Memory B cell (primary cell): ENCODE measurements at places on chromosomes 3 and 15.

DNA sequence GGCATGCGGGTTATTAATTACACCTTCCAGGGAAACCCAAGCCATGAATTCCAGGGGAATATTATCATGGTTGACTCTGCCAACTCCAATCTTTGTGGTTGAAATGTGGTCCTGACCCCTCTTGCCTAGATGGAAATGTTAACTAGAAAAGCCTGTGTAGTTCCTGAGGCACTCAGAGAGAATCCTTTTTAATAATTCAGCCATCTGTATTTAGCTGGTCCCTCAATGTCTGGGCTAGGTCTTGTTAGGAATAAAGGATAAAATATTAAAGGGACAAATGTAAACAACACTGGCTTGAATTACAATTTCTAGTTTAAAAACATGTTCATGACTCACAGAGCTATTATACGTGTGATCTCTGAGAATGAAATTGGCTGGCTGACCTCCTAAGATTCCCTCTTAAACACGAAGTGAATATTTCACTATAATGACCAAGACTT is 435.2 kb upstream of the SUCLG2 start:
- H3K4me1 ChIP-seq: no peaks in the 10 kb centered on the region
- no peak overlapping the region for H3K4me3 ChIP-seq
- H3K36me3 ChIP-seq: no peaks in the 10 kb centered on the region
- H3K27ac ChIP-seq: no peak overlapping the region

GRCh38 chr15:92887869-92888268 is 12.3 kb upstream of the CHD2 start:
- peaks cover 30% of the 10 kb centered on the region for H3K36me3 ChIP-seq
- peaks cover 31% of the 10 kb centered on the region for H3K4me1 ChIP-seq
- H3K4me3 ChIP-seq: no peak overlapping the region
- no peak for DNase-seq
- H3K27ac ChIP-seq: no peak overlapping the region

GRCh38 chr3:196995646-196996355 is 27.2 kb upstream of the PIGZ start:
- no peak for DNase-seq
- no peak overlapping the region for H3K4me3 ChIP-seq
- no peaks in the 10 kb centered on the region for H3K36me3 ChIP-seq

DNA sequence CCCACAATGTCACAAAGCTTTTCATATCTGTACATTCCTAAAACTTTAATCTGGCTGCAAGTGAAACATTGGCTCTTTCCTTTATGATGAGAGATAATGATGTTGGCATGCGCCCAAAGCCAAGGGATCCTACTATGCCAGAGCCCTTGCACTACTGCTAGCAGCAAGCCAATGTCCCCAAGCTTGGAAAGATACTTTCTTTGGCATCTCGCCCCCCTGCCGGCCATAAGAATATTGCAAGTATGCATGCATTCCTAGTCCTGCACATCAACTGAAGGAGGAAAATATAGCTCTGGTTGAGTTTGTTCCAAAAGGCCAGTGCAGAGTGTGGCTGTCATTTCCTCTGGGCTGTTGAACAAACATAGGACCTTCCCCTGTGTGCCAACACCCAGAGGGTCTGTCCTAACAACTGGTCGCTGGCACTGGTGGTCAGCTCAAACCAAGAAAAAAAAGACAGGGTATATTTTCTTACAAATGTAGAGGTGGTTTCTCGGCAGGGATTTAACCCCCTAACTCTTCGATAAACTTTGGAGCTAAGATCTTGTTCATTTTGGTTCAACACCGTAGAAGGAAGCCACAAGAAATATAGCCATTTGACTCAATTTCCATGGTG is 120.9 kb upstream of the ZBED2 start:
- peaks cover 6% of the 10 kb centered on the region for H3K4me1 ChIP-seq
- H3K27me3 ChIP-seq: no peaks in the 10 kb centered on the region

GRCh38 chr3:160400702-160401150 is 1.3 kb downstream of the SMC4 start:
- H3K36me3 ChIP-seq: peaks cover 7% of the 10 kb centered on the region
- peaks cover 4% of the 10 kb centered on the region for H3K27me3 ChIP-seq
- no peak for DNase-seq
- H3K4me1 ChIP-seq: peaks cover 22% of the 10 kb centered on the region

DNA sequence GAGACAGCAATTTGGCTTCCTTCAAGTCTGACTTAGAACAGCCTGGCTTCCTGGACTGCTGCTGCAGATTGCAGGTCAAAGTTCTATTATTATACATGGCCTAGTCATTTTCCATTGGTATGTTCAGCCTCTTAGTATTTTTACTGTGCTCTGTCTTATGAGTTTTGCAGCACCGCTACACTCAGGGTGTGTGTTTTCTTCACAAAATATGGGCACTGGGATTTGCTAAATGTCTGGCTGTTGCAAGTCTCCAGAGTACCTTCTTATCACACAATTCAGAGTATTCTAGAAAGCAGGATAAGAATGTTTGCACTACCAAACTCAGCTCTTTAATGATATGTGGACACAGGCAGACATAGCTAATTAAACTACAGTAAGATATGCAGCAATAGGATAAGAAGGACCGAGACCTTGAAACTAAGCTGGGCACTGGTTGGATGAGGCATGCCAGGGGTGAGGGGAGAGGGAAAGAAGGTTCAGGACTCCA is 203.0 kb upstream of the PDZRN3 start:
- H3K27ac ChIP-seq: no peak overlapping the region
- DNase-seq: no peak
- H3K4me1 ChIP-seq: no peaks in the 10 kb centered on the region
- no peaks in the 10 kb centered on the region for H3K27me3 ChIP-seq
- no peaks in the 10 kb centered on the region for H3K36me3 ChIP-seq

DNA sequence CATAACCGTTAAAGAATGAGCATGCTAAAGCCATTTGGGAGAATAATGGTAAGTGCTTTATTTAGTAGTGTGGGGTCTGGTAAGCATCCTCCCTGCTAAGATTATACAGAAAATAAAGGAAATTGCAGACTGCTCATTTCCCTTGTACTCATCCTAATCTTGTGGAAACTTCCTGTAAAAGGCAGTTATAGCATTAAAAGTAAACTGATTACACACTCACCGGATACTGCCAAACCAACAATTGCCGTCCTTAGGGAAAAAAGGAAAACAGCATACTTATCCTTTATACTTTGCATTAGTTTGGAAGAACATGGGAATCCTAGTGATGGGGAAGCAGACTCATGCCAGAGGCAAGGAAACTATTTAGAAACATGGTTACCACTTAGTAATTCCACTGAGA is 5.3 kb upstream of the SPRED1 start:
- DNase-seq: no peak
- peaks cover 2% of the 10 kb centered on the region for H3K27me3 ChIP-seq
- peaks cover 8% of the 10 kb centered on the region for H3K4me1 ChIP-seq
- H3K36me3 ChIP-seq: no peaks in the 10 kb centered on the region
- no peak overlapping the region for H3K27ac ChIP-seq

GRCh38 chr3:51379746-51380455 is 5.2 kb upstream of the MANF start:
- H3K4me3 ChIP-seq: no peak overlapping the region
- DNase-seq: no peak
- no peaks in the 10 kb centered on the region for H3K36me3 ChIP-seq
- H3K27me3 ChIP-seq: peaks cover 9% of the 10 kb centered on the region

- no peak for DNase-seq
- no peaks in the 10 kb centered on the region for H3K4me1 ChIP-seq
- no peak overlapping the region for H3K4me3 ChIP-seq
- no peaks in the 10 kb centered on the region for H3K27me3 ChIP-seq
- H3K36me3 ChIP-seq: no peaks in the 10 kb centered on the region
- no peak overlapping the region for H3K27ac ChIP-seq
These were observed 143.7 kb upstream of the LRIG1 start for GRCh38 chr3:66644549-66644948.

GRCh38 chr3:184003187-184003967 is 14.3 kb downstream of the ABCC5 start:
- no peak overlapping the region for H3K27ac ChIP-seq
- H3K4me3 ChIP-seq: no peak overlapping the region
- no peaks in the 10 kb centered on the region for H3K27me3 ChIP-seq
- peaks cover 3% of the 10 kb centered on the region for H3K36me3 ChIP-seq

- H3K4me1 ChIP-seq: peaks cover 2% of the 10 kb centered on the region
- no peak overlapping the region for H3K27ac ChIP-seq
- H3K36me3 ChIP-seq: peaks cover 5% of the 10 kb centered on the region
- no peaks in the 10 kb centered on the region for H3K27me3 ChIP-seq
- no peak overlapping the region for H3K4me3 ChIP-seq
These were observed 43.2 kb upstream of the ACKR4 start for GRCh38 chr3:132553826-132554225.

GRCh38 chr3:51968170-51968775 is 1.0 kb upstream of the PCBP4 start:
- no peak for DNase-seq
- peak overlapping the region; percentile 96 for H3K4me3 ChIP-seq
- peaks cover 22% of the 10 kb centered on the region for H3K4me1 ChIP-seq
- H3K27me3 ChIP-seq: no peaks in the 10 kb centered on the region

DNA sequence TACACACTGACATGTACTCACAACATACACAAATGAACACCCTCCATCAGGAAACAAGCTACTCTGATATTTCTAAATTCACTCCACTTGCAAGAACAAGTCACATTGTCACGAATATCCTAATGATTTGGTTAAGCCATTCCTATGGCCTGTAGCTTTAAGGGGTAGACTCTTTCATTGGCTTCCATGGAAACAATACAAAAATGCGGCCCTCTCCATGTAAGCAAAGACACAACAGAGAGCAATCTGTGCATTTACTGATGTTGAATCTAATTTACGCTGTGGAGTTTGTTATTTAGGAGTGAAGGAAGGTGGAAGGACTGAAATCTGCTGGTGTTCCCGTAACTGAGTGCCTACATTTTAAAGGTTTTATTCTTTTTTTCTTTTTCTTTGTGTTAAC is 114.5 kb downstream of the FMN1 start:
- H3K4me1 ChIP-seq: no peaks in the 10 kb centered on the region
- no peak for DNase-seq
- H3K4me3 ChIP-seq: no peak overlapping the region
- H3K36me3 ChIP-seq: no peaks in the 10 kb centered on the region
